Muscle of arm (tissue), 14 donors: ENCODE measurements at places on chromosomes 11 and 22.
A peak's percentile ranks its signal among the peaks of the same experiment; 100 is the strongest.

- no peak for DNase-seq
Observed at GRCh38 chr22:38733329-38733723, 22.5 kb downstream of the SUN2 start.

GRCh38 chr22:21646608-21647590, 4.8 kb downstream of the SDF2L1 start:
- DNase-seq = peak; percentile 87

GRCh38 chr11:3796801-3797328, 489 bp downstream of the NUP98 start:
- DNase-seq = no peak

DNA sequence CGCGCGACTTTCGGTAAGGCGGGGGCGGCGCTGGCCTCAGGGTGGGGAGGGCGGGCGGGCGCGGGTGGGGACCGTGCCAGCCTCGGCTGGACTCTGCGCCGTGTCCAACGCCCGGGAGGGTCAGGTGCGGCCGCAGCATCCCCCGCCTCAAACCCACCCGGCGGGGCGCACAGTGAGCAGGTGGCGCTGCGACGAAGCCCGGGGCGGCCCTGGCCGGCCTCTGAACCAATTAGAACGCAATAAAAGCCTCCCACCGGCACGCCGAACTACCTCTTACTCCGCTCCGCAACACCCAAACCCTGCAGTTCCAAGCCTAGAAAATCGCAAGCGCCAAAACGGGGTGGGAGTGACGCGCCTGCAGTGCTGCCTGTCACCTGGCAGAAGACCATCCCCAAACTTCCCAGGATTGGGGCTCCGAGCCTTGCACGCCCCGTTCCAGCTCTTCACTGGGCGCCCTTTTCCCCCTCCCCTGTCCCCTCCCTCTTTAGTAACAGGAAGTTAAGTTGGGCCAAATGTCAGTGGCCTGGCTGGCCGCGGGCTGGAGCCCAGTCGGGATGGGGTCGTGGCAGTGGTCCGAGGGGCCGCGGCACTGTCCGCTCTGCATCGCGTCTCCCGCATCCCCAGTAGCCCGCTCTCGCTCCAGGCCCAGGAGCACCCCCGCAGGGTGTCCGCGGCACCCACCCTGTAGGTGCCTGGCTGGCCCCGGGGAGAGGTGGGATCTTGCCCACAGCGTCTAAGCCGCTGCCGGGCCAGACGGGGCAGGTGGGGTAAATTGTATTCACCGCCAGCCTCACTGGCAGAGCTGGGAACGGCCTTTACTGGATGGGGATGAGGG, 541 bp downstream of the MICAL2 start:
- no peak for DNase-seq

- DNase-seq = no peak
Observed at GRCh38 chr11:118706546-118706825, 27.0 kb upstream of the TREH start.

DNA sequence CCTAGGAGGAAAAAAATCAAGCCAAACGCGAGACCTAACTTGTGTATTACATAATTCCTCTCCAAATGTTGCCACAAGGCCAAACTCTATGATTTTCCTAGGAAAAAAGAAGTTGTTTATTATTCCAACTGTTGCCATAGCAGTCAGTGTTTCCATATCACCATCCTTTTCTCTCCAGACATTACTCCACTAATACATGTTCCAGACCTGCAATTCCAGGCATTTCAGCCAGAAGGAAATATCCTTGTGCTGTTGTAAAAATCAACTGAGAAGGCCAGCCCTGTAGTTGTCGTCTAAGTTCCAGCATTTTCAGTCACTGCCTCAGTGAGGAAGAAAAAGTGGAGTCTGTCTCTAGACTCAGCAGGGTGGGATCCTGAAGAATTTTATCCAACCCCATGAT, 33.1 kb upstream of the PAMR1 start:
- DNase-seq = peak; percentile 84

DNA sequence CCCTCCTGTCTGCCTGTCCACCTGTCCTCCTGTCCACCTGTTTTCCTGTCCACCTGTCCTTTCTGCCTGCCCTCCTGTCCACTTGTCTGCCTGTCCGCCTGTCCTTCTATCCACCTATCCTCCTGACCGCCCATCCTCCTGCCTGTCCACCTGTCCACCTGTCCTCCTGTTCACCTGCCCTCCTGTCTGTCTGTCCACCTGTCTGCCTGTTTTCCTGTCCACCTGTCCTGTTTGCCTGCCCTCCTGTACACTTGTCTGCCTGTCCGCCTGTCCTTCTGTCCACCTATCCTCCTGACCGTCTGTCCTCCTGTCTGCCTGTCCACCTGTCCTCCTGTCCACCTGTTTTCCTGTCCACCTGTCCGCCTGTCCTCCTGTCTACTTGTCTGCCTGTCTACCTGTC, 682.8 kb downstream of the TBC1D22A start:
- no peak for DNase-seq

DNA sequence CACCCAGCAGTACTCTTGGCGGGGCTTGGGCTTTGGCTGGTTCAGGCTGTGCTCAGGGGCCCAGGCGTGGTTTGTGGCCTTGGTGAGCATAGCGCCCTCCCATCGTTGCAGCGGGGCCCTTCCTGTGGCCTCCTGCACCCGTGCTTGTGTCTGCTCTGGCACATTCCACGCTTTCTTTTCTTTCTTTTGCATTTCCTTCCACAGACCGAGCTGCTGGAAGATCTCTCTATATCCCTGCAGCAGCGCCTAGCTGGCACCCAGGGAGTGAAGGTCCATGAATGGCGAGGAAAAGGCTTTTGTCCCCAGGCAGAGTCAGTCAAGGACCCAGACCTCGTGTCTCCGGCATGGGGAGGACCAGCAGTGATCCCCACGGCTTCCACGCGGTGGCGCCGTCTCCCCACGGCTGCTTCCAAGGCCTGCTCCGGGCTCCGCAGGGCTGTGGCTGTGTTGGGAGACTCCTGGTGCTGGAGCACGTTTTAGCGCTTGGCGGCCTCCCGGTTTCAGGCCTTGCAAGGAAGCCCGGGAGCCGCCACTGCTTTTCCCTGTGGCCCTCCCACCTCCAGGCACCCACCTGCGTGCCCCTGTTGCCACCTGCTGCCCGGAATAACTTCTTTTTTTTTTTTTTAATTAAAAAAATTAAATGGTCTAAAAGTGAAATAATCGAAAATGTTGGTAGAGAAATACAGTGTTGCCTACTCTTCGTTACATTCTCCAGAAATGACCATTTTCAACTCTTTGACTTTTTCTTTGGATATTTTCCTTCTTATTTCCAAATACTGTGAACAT, 28.5 kb downstream of the GLB1L2 start:
- peak; percentile 82 for DNase-seq

GRCh38 chr22:20191000-20191515, 40.2 kb upstream of the CCDC188 start:
- DNase-seq = no peak

DNA sequence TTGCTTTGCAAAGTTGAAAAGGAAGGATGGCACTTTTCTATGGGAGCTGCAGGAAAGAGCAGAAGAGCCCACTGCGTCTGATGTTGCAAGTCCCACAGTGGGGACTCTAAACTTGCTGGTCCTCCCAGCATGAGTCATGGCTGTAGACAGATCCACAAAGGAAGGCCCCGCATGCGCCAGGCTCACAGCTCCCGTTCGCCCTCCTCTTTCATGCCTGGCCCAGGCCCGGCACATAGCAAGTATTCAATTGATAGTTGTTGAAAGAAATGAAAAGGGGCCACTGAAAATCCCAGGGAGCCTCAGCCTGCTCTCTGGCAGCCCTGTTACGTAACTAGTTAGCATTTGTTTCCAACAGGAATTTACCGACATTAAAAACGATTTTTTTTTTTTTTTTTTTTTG, 18.9 kb downstream of the AP1B1 start:
- DNase-seq = no peak

- DNase-seq = no peak
Observed at GRCh38 chr11:36346562-36347383, 50.7 kb downstream of the PRR5L start.

- no peak for DNase-seq
Observed at GRCh38 chr22:36946421-36947158, 33.2 kb downstream of the CSF2RB start.

- no peak for DNase-seq
Observed at GRCh38 chr11:118918686-118919280, 6.9 kb downstream of the BCL9L start.

GRCh38 chr11:125264100-125265022, 99.8 kb downstream of the PKNOX2 start:
- no peak for DNase-seq

GRCh38 chr11:82229341-82229740, 504.3 kb downstream of the FAM181B start:
- DNase-seq = peak; percentile 7
